ENCODE measurements at places on chromosomes 7 and 10.

DNA sequence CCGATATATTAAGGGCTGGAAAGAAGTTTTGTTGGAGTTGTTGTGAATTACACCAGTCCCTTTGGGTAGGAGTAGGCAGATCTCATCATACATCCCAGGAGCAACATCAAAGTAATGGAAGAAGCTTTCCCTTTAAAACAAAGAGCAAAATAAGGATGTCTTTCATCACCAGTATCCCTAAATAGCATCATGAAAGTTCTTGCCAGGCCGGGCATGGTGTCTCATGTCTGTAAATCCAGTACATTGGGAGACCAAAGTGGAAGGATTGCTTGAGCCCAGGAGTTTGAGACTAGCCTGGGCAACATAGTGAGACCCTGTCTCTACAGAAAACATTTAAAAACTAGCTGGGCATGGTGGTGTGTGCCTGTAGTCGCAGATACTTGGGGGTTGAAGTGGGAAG is 38.7 kb downstream of the LRRC20 start:
- no peak for DNase-seq

GRCh38 chr7:64099656-64100531 is 54.7 kb downstream of the ZNF727 start:
- DNase-seq: no peak

GRCh38 chr10:72331575-72332422 is 22.9 kb downstream of the DNAJB12 start:
- DNase-seq: no peak

DNA sequence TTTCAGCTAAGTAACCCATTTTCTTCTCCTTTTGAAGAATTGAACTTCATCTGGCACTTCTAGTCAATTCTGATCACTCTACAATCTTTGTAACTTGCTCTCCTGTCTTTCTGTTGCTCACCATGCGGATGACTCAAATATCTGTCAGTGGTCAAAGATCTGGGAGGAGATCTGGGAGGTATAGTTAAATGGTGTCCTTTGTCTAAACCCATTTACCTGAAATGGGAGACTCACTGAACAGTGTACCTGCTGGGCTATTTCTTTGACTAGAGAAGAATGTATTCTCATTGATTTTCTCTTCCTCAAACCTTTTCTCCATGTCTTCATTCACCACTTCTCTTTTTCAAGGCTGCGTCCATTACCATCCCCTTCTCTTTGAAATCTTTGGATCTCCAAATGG is 42.0 kb upstream of the PCLO start:
- no peak for DNase-seq

GRCh38 chr7:151010307-151011096 is 13.8 kb downstream of the ATG9B start:
- DNase-seq: no peak

- DNase-seq: no peak
Measured at GRCh38 chr7:98879198-98879978, 1.1 kb downstream of the TRRAP start.

DNA sequence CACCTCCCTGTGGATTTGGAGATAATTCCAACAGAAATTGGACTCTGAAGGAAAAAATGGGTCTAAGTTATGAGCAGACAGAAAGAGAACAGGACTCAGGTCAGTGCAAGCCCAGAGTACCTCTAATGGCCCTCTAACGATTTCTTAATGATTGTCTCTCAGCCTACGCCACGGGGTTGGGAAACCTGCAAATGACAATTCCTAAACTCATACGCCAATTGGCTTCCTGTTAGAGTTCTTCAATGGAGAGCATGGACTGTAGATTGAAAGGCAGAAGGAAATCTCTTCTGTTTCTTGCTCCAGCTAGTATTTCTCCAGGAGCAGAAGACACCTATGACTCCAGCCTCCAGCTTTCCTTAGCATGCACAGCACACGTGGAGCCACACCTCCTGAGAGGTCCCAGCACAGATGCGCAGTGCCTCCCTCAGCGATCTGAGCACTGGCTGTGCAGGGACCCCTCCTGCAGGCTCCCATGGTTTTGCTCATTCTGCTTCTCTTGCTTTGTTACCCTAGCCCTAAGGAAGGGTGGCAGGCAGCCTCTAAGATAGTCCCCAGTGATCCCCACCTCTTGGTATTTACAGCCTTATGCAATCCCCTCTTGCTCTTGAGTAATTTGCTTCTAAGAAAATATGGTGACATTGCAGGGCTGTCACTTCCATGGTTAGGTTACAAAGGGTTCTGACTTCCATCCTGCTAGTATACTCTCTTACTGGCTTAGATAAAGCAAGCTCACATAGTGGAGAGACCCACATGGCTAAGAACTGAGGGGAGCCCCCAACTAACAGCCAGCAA is 30.1 kb downstream of the DENND11 start:
- DNase-seq: no peak

DNA sequence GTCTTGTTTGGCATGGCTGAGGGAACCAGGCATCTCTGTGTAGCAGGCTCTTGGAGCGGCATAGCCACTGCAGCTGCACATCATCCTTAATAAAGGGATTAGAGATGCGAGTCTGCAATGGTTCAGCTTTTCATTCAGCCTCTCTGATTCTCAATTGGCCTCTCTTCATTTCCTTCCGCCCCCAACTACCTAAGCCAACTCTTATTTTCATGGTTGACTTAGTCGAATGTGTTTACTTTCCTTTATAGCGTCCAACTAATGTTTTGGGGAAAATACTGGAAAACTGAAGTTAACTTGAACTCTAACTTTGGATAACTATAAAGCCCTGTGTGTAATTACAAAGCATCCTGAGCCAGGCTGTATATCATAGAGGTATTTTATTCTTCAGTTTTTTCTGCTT is 202.2 kb upstream of the KIAA1217 start:
- no peak for DNase-seq

DNA sequence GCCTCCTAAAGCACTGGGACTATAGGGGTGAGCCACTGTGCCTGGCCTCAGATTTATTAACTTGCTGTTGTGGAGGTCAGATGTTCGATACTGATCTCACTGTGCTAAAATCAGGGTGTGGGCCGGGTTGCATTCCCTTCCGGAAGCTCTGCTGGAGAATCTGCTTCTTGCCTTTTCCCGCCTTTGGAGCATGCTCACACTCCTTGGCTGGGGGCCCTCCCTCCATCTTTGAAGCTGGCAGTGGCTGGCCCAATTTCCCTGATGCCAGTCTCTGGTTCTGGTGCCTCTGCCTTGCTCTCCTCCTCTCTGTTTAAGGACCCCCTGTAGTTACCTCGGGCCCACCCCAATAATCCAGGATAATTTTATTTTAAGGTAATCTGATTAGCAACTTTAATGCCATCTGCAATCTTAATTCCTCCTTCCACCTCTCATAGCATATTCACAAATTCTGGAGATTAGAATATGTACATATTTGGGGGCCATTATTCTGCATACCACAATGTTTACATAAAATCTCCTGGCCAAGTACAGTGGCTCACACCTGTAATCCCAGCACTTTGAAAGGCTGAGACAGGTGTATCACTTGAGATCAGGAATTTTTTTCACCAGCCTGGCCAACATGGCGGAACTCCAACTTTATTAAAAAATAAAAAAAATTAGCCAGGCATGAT is 7.9 kb upstream of the PITRM1 start:
- DNase-seq: no peak

- no peak for DNase-seq
Measured at GRCh38 chr10:60185421-60185820, 204.3 kb downstream of the ANK3 start.

GRCh38 chr10:97723001-97723400 is 9.5 kb downstream of the MARVELD1 start:
- no peak for DNase-seq

GRCh38 chr10:73110345-73110849 is at the start of gene NUDT13:
Gene NUDT13 (plus strand): TSS chr10:73110455. CDS start chr10:73114366, 3,911 bp downstream.
- no peak for DNase-seq

GRCh38 chr7:97635622-97636021 is 96.3 kb upstream of the TAC1 start:
- DNase-seq: no peak

All from AG04450 (cell line).